ENCODE measurements at places on chromosomes 6 and 20. TPM values are rescaled to one million over a fixed set of nuclear protein-coding genes. Genes with fewer than 3 reads are reported as not detected.

ESR1 gene
- total RNA-seq = 0.02 TPM

LY6G6F gene
- not detected for total RNA-seq

C2 gene
- total RNA-seq = 0.82 TPM

BNIP5 gene
- not detected for total RNA-seq

HLA-DOA gene
- 3.6 TPM for total RNA-seq

PDRG1 gene
- total RNA-seq = 19.9 TPM

SMIM8 gene
- 9.9 TPM for total RNA-seq

NKX2-2 gene
- total RNA-seq = not detected

Data from activated CD8-positive, alpha-beta memory T cell treated with anti-CD3 and anti-CD28 coated beads for 36 hours (primary cell).